Type B pancreatic cell (in vitro differentiated cells): ENCODE measurements at places on chromosomes 4 and X.

GRCh38 chr4:147760695-147761094 lies 28.8 kb downstream of the ARHGAP10 start:
- no peak overlapping the region for H3K27ac ChIP-seq
- H3K27me3 ChIP-seq = no peaks in the 10 kb centered on the region
- DNase-seq = no peak
- H3K4me3 ChIP-seq = no peak overlapping the region
- peaks cover 28% of the 10 kb centered on the region for H3K4me1 ChIP-seq

DNA sequence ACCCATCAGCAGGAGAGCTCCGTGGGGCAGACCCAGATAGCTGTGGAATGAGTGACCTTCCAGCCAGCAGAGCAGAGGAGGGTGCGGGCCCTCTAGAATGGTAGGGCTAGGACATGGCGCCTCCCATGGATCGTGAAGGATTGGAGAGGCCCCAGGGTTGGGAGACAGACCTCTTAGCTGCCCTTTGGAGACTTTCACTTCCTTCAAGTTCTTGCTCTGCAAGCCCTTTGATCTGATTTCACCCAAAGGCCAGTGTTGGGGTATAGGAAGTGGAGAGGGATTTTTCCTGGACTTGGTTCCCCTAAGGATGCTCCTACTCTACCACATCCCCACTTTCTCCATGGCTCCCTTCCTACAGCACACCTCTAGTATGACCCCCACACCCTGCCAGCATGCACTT lies 3.0 kb downstream of the SASH3 start:
- H3K27ac ChIP-seq = no peak overlapping the region
- H3K27me3 ChIP-seq = peaks cover 3% of the 10 kb centered on the region
- DNase-seq = no peak
- H3K4me3 ChIP-seq = no peak overlapping the region
- no peaks in the 10 kb centered on the region for H3K4me1 ChIP-seq

DNA sequence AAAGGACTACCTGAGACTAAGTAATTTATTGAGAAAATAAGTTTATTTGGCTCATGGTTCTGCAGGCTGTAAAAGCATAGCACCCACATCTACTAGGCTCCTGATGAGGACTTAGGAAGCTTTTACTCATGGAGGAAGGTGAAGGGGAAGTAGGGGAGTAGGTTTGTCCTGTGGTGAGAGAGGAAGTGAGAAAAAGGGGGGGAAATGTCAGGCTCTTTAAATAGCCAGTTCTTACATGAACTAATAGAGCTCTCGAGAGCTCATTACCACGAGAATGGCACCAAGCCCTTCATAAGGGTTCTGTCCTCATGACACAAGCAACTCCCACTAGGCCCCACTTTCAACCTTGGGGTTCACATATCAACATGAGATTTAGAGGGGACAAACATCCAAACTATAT lies 125.5 kb upstream of the NRK start:
- no peak overlapping the region for H3K27ac ChIP-seq
- no peak overlapping the region for H3K4me3 ChIP-seq
- H3K4me1 ChIP-seq = peaks cover 6% of the 10 kb centered on the region
- no peak for DNase-seq
- H3K36me3 ChIP-seq = no peaks in the 10 kb centered on the region

- no peak overlapping the region for H3K27ac ChIP-seq
- DNase-seq = no peak
- no peaks in the 10 kb centered on the region for H3K27me3 ChIP-seq
- no peaks in the 10 kb centered on the region for H3K36me3 ChIP-seq
- H3K4me1 ChIP-seq = peaks cover 10% of the 10 kb centered on the region
Measured at GRCh38 chrX:44708470-44708869, 135.4 kb upstream of the DUSP21 start.

DNA sequence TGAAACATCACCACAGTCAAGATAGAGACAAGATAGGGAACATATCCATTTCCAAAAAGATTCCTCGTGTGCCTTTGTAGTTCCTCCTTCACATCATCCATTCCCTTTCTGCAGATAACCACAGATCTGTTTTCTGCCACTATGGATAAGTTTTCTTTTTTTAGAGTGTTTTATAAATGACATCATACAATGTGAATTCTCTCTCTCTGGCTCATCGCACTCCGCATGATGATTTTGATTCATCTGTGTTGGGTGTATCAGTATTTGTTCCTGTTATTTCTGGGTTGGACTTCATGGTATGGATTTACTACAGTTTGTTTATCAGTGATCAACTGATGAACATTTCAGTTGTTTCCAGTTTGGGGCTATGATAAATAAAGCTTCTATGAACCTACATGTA lies 23.2 kb upstream of the ANXA3 start:
- no peaks in the 10 kb centered on the region for H3K27me3 ChIP-seq
- DNase-seq = no peak
- no peak overlapping the region for H3K27ac ChIP-seq

DNA sequence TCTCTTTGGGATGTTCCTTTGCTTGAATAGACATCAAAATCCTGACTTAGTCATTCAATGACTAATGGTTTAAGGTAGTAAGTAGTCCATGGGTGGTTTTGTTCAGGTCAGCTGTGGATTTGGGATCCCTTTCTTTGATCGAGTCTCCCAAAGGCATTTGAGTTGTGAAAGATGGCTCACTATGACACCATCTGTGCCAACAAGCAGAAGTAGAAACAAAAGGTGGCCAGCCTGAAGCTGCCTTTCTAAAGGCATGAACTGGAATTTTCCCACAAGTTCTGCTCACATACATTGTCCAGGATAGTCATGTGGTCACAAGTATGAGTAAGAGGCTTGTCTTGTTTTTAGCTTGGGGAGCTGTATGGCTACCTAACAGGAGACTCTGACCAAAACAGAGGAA lies 129.9 kb downstream of the CCNG2 start:
- H3K27ac ChIP-seq = no peak overlapping the region
- H3K4me1 ChIP-seq = no peaks in the 10 kb centered on the region
- no peak overlapping the region for H3K4me3 ChIP-seq
- peaks cover 45% of the 10 kb centered on the region for H3K27me3 ChIP-seq
- no peaks in the 10 kb centered on the region for H3K36me3 ChIP-seq
- no peak for DNase-seq

DNA sequence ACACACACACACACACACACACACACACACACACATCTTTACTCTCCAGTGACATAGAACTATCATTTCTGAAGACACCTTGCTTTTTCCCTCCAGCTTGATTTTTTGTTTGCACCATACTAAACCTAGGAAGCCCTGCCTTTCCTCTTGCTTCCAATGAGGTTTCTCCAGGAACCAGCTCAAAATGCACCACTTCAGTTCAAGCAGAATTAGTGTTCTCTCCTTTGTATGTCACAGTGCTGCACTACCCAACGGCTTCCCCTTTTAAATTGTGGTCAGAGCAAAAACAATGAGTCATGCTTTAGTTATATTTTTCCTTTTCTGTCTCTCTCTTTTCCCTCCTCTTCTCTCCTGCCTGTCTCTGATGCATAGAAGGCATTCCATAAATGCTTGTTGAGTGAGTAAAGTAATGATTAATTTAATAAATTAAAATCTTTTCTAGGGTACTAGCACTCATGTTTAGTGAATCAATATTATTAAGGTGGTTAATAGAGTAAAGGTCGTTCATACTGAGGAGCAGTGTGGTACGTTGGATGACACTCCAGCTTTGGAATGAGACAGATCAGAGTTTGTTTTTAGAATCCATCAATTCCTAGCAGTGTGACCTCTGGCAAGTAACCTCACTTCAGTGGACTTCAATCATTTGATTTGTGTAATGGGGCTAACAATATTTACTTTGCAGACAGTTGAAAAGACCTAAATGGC lies 5.9 kb downstream of the RTL3 start:
- no peaks in the 10 kb centered on the region for H3K27me3 ChIP-seq
- H3K4me1 ChIP-seq = no peaks in the 10 kb centered on the region
- no peaks in the 10 kb centered on the region for H3K36me3 ChIP-seq
- peak overlapping the region; percentile 19 for H3K27ac ChIP-seq

GRCh38 chrX:142251202-142251601 lies 46.1 kb upstream of the MAGEC2 start:
- H3K27me3 ChIP-seq = no peaks in the 10 kb centered on the region
- no peak overlapping the region for H3K4me3 ChIP-seq
- no peaks in the 10 kb centered on the region for H3K4me1 ChIP-seq

- no peaks in the 10 kb centered on the region for H3K27me3 ChIP-seq
- no peaks in the 10 kb centered on the region for H3K36me3 ChIP-seq
- no peak for DNase-seq
- H3K4me3 ChIP-seq = no peak overlapping the region
- H3K27ac ChIP-seq = no peak overlapping the region
Measured at GRCh38 chr4:72405417-72405816, 163.6 kb downstream of the ADAMTS3 start.

DNA sequence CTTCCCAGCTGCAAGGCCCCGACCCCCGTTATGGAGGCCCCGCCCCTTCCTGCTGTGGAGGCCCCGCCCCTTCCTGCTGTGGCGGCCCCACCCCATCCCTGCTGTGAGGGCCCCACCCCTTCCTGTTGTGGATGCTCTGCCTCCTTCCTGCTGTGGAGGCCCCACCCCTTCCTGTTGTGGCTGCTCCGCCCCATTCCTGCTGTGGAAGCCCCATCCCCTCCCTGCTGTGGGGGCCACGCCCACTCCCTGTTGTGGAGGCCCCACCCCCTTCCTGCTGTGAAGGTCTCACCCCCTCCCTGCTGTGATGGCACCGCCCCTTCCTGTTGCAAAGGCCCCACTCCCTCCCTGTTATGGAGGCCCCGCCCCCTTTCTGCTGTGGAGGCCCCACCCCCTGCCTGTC lies 104.9 kb upstream of the PSAPL1 start:
- H3K4me3 ChIP-seq = no peak overlapping the region
- no peaks in the 10 kb centered on the region for H3K36me3 ChIP-seq
- H3K27me3 ChIP-seq = peaks cover 3% of the 10 kb centered on the region
- H3K4me1 ChIP-seq = no peaks in the 10 kb centered on the region
- no peak overlapping the region for H3K27ac ChIP-seq
- DNase-seq = no peak

DNA sequence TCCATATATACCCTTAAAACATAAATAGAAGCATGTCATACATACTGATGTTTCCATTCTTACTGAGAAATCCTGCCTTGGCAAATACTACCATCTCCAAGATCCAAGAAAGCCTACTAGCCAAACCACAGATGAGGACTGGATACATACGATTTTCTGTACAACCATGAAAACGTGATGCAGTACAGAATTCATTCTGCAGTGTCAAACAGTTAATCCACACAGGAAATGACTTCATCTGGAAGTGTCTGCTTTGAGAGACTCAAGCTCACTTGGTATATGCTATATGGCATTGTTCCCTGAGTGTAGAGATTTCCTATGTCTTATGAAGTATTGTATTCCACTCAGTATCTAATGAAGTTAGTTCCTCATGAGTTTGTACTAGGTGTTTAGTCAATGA lies 94.3 kb downstream of the CT47B1 start:
- H3K4me1 ChIP-seq = no peaks in the 10 kb centered on the region
- H3K27me3 ChIP-seq = no peaks in the 10 kb centered on the region
- H3K4me3 ChIP-seq = no peak overlapping the region
- no peaks in the 10 kb centered on the region for H3K36me3 ChIP-seq

DNA sequence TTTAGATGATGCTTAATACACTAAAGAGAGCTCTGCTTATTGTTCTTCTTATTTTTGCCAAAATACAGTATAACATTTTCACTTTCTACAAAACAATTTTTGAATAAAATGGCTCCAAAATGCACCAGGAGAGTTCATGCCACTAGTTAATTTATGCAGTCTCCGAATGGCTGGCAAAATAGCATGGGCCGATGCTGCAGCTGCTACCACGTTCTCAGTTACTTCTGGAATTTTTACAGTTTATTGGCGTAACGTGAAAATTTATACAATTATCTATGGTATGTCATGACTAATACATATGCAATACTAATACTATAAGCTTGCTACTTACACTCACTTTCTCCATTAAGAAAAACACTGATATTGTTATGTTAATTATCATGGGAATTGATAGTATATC lies 16.5 kb downstream of the KLHL13 start:
- H3K36me3 ChIP-seq = no peaks in the 10 kb centered on the region
- no peak for DNase-seq
- H3K4me1 ChIP-seq = no peaks in the 10 kb centered on the region

- no peak for DNase-seq
- no peak overlapping the region for H3K27ac ChIP-seq
- no peak overlapping the region for H3K4me3 ChIP-seq
Measured at GRCh38 chr4:90852237-90852636, 725.0 kb downstream of the CCSER1 start.

DNA sequence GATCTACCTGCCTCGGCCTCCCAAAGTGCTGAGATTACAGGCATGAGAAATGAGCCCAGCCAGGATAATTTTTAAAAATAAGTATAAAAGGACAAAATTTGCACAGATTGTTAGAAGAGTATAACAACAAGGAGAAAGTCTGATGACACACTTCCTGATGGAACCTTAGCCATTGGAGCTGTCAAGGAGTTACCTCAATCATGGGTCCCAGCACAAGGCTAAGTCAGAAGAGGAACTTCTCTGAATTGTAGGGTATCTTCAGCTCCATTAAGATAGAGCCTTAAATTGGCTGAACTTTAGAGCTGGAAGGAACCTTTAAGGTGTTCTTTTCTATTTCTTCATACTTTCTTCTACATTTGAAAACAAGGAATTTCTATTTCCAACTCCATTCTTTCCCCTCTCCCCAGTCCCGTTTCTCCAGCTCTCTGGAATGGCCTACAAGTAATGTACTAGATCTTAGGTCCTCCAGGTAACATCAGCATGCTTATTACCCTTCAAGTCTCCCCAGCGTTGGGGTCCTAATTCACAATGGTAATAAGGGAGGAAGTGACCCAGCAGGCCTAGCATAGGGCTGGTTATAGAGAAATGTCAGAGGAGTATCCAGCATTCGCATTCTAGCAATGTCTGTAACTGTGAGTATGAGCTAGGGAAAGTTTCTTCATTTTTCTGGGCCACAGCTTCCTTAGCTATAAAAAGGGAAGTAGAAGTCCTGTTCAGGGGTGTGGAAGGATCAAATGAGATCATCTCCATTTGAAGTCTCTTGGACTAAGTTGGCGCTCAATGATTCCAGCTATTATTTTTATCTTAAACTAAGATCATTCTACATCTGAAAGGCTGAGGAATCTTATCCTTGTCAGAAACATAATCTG lies 18.5 kb upstream of the RBPJ start:
- peaks cover 19% of the 10 kb centered on the region for H3K4me1 ChIP-seq
- peaks cover 3% of the 10 kb centered on the region for H3K36me3 ChIP-seq
- H3K27ac ChIP-seq = no peak overlapping the region
- DNase-seq = no peak
- H3K4me3 ChIP-seq = no peak overlapping the region

DNA sequence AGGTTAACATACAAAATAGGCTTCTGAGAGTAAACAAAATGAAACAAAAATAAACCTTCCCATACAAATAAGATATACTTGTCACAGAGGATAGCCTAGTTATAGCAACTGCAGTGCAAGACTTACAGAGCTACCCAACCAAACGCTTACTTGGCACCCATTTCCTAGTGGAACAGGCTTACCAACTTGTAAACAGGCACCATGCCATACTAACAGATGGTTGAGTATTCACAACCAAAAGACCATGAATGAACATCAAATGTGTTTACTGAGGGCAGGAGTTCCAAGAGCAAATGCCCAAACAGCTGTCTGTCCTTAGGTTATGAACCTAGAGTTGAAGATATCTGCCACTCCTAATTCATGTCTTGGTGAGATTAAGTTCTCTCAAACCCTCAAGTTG lies 2629.2 kb downstream of the PCDH7 start:
- no peaks in the 10 kb centered on the region for H3K4me1 ChIP-seq
- H3K27me3 ChIP-seq = no peaks in the 10 kb centered on the region
- no peaks in the 10 kb centered on the region for H3K36me3 ChIP-seq

- H3K27ac ChIP-seq = no peak overlapping the region
- H3K4me3 ChIP-seq = no peak overlapping the region
- H3K36me3 ChIP-seq = no peaks in the 10 kb centered on the region
Measured at GRCh38 chr4:40699648-40700047, 50.1 kb upstream of the NSUN7 start.
